ENCODE measurements at places on chromosomes 12 and 14.

DNA sequence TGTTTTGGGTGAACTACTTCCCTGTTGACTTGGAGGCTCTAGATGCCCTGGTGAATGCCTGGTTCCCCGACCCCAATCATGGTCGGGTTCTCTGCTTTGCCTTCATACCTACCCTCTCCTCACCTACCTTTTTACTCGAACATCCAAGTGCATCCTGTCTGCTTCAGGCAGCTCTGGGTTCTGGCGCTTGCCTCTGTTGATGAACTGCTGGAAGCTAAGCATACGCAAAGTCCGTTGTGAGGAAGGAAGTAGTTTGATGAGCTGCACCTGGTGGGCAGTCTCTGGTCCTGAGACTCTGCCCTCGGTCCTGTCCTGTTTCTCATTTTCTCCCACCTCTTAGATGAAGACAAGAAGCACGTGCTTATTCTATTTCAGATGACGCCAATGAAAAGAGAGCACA is 13.6 kb downstream of the KCNH3 start:
- no peak for DNase-seq

GRCh38 chr14:79701371-79701770 is 509.9 kb downstream of the DIO2 start:
- DNase-seq: no peak

GRCh38 chr14:53391631-53392285 is 238.6 kb upstream of the DDHD1 start:
- DNase-seq: no peak

DNA sequence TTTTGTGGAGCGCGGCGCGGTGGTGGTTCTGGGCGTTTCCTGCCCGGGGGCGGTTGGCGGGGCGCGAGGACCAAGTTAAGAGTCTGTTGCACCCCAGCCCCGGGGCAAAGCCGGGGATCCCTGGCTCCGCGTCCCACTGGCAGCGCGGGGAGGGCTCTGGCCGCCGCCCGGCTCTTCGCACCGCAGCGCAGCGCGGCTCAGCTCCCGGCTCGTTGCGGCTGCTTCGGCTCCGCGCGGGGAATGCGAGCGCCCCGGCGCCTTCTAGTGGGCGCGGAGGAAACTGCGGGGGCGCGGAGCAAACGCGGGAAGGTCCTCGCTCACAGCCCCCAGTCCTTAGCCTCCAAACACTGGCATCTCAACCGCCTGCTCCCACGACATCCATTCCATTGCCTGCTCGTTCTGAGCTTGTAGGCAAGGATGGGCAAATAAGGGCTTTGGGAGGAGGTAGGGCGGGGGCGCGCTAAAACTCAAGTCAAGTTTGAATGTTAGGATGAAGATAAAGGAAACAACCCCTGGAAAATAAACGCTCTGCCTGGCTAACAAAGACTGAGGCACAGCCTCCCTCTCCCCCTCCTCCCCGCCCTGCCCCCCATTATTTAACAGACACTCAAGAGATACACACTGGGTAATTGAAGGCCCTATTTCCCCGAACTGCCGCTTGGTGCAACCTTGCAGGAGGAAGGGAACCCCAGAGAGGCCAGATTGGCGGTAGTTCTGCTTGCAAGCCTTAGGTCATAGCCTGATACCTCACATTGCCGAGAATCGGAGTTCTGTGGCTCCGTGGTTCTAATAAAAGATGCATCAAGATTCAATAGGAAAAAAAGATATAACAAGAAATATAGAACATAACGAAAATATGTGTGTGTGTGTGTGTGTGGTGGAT is at the start of gene B4GALNT1:
Gene B4GALNT1, minus strand, starts transcription at position 244 of the 883 bp plus-strand sequence. CDS start 1,069 bp downstream, outside the sequence.
- DNase-seq: peak; percentile 50

DNA sequence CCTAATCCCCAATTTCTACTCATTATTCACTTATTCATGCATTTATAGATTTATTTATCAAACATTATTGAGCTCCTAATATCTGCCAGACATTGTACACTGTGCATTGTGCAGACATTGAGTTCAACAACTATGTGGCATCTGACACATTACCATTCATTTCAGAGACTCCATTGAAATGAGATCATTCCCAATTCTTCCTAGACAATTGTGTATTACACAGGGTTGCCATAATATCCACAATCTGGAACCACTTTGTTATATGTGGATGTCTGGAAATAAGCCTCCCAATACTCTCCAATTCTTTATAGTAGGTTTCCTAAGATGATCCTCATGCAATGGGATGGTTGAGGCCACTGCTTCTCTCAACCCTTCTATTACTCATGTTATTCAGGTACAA is 165.0 kb downstream of the OTOGL start:
- no peak for DNase-seq

- DNase-seq: no peak
Observed at GRCh38 chr14:92658684-92659083, 89.7 kb downstream of the LGMN start.

DNA sequence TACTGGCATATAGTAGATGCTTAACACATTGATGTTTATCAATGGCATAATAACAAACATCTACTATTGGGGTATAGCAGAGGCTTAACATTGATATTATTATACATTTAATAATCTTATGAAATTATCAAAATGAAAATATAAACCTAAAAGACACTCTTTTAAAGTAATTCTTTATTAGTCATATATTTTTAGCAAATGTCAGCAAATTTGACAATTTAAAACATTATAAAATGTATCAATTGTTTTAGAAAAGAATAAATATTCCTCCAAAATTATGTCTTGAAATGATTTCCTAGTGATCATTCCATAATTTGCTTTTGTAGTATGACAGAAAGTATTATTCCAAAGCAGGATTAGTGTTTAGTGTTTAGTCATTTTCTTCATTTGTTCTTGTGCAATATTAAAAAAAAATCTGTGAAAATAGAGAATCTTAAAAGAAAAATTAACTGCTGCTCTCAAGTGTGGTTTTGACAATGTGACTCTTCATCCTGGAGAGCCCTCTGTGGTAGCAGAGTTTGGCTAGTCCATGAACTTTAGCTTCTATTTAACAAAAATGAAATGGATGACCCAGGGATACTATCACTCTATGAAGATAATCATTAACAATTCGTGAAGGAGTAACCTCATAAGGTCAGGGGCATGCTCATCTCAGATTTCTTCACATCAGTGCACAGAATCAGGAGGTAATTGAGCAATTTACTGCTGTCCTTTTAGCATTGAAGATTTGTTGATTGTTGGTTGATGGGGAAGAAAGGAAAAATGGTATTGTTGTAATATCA is 1018.5 kb downstream of the LRFN5 start:
- DNase-seq: no peak

GRCh38 chr12:94831081-94831751 is 172.3 kb downstream of the NDUFA12 start:
- DNase-seq: no peak

DNA sequence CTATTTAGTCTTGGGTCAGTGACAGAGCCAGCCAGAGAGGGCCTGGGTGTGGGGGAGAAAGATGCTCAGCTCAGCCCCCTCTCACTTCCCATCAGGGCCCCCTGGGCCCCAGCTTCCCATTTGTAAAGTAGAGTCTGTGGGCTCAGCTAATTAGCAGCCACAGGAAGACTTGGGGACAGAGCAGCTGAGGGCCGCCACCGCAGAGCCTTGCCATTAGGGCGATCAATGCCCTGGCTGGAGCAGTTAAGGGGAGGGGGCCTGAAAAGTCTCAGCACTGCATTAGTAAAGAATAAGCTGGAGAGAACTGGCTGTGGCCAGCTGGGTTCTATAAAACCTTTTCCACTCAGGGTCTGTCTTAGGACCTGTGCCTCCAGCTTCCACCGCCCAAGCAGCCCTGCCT is 2.7 kb downstream of the PLEKHD1 start:
- DNase-seq: no peak

- DNase-seq: peak; percentile 63
Observed at GRCh38 chr12:31897781-31898503, 61.3 kb upstream of the RESF1 start.

DNA sequence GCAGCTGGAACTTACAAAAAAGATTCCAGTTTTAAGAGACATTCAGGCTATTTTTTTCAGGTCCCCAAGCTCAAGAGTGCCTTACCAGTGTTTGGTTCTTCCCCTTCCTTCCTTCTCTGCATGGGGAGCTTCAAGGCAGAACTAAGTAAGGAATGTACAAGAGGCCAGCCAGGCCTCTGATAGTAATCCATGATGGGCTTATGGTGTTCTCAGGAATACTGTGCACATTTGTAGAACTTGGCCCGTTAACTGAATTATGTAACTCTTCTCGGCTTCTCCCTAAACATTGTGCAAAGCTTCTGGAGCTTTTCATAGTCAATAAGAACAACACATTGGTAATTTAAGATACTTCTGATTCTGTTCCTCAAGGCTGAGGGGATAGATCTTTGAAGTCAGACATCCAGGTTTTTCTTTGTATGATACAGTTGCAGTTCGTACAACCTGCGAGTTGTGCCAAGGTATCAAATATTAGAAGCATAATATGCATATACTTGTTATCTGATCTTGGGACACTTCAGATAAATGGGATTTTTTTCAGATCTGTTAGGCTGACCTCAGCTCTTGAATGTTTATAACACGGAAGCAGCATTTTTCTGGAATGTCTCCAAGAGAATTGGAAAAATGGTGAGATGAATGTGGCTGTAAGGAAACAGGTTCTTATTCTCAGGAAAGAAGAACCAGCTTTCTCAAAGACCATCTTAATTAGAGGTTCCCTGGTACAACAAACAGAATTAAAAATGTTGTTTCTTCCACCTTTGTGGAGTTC is 148.6 kb downstream of the ANO4 start:
- no peak for DNase-seq

DNA sequence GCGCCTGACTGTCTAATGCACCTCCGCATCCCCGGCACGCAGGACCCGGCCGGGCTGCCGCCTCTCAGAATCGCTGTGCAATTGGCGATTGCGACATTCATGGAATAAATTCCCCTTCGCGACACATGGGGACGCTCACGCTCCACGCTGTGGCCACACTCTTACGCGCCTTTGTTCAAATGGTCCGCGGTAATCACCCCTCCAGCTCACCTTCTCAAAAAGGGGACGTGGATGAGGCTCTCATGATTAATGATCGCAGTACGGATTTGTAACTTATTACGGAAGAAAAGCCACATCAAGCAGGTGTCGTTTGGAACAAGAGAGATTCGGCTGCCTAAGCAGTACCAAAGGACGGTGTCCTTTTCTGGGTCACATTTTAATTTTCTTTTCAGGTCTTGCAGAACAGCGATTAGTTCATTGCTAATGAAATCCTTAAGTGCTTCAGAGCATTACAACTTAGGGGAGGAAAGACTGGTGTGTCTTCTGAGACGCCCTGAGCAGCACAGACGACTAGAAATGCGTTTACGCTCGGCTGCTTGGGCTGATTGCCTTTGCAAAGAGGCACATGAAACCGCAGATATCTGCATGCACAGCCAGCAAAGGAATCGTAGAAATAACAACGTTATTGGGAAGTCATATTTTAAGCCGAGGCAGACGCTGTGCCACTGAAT is 37.3 kb upstream of the ADGRD1 start:
- DNase-seq: peak; percentile 2

DNA sequence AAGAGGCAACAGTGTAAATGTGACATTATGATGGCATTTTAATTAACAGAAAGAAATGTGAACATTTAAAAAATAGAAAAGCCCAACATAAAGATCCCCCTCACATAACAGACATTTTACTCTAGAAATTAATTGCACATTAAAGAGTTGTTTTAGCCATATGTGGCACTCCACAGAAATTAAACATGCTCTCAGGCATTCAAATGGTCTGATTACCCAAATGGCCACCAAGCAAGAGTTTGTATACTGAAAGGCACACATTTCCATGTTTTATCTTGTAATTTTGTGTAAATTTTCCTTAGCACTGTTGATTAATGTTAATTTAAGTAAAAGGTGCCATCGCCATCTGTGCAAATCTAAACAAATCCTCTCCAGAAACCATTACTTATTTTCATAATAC is 43.5 kb downstream of the GTF2A1 start:
- DNase-seq: no peak

DNA sequence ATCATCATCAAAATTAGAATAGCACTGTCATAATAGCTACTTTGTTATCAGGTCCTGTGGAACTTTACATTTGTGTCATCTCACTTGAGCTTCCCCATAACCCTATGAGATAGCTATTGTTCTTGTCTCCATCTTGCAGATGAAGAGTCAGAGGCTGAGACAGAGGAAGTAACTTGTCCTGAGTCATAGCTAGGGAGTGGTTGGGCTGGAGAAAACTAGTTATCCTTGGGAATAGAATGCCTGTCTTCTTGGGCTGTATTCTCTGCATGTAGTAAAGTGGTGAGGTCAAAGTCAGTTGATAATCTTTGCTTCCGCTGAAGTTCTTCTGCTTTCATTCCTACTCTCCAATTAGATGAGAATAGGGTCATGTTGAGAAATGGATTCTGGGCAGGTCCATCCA is 117.0 kb downstream of the SMOC1 start:
- no peak for DNase-seq

DNA sequence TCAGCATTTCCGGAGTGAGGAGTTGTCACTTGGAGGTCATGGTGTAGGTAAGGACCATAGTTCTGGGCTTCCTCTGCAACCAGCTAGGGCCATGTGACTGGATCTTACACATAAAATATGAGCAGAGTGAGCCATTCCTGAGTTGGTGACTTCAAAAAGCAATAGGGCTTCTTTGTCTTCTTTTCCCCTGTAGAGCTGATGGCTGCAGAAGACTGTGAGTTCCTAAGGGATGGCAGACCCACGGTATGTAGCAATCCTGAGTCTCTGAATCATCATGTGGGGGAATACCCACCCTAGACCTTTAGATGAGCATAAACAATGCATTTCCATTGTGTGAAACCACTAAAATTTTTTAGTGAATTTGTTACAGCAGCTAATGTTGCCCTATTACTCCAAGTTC is 151.1 kb upstream of the TBX3 start:
- DNase-seq: no peak

GRCh38 chr12:58163021-58163420 is 221.7 kb downstream of the ATP23 start:
- no peak for DNase-seq

- DNase-seq: no peak
Observed at GRCh38 chr14:104206281-104206904, 68.0 kb downstream of the KIF26A start.

- no peak for DNase-seq
Observed at GRCh38 chr12:14187002-14187401, 178.5 kb upstream of the ATF7IP start.

GRCh38 chr14:22797017-22797917 is 18.0 kb downstream of the SLC7A7 start:
- no peak for DNase-seq

- no peak for DNase-seq
Observed at GRCh38 chr12:122023339-122024131, 1.9 kb downstream of the BCL7A start.

All from CD4-positive, alpha-beta T cell treated with Interleukin-4 for 4 hours (primary cell).